ENCODE measurements at places on chromosomes 6 and 20.

DNA sequence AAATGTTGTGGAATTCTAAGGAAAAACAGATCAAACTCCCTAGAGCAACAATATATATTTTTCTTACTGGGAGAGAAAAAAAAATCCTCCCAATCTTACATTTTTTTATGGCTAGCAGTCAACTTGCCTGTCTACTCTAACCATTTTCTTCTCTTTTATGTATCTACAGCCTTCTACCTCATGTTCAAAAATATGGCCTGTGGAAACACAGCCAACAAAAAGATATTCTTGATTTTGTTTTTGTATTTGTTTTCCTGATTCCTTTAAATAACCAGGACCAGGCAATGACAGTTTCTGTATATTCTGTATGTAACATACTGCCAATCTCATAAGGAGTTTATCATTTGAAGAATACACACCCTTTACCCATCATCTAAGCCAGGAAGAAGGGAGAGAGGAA is 13.0 kb upstream of the SLC16A10 start:
- DNase-seq, result no peak

- DNase-seq, result peak; percentile 59
Measured at GRCh38 chr20:49186535-49187329, 1.4 kb downstream of the STAU1 start.

GRCh38 chr20:53869466-53870258 is 200.7 kb downstream of the BCAS1 start:
- DNase-seq, result peak; percentile 91

- no peak for DNase-seq
Measured at GRCh38 chr6:15796844-15797243, 134.0 kb upstream of the DTNBP1 start.

- DNase-seq, result peak; percentile 20
Measured at GRCh38 chr6:44073612-44074438, 53.4 kb downstream of the MRPL14 start.

DNA sequence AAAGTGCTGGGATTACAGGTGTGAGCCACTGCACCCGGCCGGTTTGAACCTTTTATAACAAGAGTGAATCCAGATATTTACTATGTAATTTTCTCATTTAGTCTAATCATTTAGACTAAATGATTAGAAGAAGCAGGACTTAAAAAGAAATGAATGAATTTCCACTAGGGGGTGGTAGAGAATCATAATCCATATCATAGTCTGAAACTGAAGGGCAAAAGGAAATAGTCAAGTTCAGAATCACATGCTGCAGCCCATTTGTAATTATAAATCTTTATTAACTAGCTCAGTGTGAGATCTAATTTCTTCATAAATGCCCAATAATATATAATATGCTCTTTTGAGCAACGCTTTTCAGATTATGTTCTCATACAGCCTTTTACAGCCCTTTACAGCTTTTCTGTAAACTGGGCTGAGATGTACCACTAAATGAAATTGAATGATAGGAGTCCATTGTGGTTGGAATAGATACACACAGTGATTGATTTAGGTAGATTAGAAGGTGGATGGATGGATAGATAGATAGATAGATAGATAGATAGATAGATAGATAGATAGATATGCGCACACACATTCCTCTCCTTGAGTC is 31.8 kb downstream of the PSMB9 start:
- DNase-seq, result peak; percentile 72

GRCh38 chr6:135514706-135515105 is 17.2 kb upstream of the AHI1 start:
- no peak for DNase-seq

DNA sequence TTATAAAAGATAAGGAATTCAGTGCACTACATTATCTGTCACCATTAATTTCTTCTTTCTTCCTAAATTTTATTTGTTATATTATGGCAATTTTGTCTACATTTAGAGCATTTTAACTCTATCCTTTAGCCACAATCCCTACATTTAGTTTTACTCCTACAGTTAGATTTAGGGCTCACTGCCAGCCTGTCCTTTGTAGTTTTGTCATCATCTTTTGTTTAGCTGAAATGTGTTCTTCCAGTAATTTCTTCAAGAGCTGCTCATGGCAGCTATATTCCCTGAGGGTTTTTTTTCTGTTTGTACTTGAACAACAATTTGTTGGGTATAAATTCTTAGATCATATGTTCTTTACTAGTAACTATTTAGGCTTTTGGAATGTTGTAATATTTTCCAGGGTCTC is 72.7 kb upstream of the B3GAT2 start:
- no peak for DNase-seq

DNA sequence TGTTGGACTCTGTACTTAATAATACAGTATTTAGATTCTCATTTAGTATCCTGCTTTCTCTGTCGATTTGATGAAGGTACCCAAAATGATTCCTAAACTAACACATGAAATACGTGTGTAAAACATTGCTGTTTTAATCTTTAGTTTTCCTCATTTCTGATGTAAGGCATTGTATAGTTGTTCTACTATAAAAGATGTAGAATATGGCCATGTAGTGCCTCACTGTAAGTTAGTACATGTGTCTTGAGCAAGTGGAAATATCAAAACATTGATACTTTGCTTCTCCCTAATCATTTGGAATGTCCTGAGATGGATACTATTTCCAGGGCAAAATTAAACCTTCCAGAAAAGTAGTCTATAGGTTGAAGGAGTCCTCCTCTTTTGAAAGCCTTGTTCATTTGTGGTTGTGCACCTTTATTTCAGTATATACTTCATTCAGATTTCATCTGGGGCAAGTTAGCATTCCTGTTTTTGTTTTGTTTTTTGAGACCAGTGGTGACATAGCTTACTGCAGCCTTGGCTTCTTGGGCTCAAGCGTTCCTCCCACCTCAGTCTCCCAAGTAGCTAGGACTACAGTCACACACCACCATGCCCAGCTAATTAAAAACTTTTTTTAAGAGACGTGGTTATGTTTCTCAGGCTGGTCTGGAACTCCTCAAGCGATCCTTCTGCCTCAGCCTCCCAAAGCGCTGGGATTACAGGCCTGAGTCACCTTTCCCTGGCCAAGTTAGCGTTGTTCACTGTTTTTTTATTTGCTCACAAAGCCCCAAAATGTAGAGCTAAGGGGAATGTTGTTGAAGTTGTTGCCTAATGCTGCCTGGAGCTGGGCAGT is 11.6 kb downstream of the SRSF3 start:
- no peak for DNase-seq

DNA sequence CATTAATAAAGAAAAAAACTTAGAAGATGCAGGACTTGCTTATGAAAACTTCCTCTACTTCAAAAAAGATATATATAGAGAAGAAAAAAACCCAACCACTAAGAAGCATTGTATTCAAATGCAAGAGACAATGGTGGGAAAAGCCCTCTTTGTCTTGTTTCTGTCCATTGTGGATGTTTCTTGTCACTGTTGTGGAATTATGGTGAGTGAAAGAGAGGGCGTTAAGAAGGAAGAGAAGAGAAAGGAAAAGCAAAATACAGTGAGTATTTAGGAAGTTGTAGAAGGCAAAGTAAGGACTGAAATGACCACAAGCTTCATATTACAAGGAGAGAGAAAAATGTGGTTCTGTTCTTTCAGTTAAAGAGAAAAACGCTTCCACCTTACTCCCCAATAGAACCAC is 14.1 kb upstream of the THBD start:
- no peak for DNase-seq

DNA sequence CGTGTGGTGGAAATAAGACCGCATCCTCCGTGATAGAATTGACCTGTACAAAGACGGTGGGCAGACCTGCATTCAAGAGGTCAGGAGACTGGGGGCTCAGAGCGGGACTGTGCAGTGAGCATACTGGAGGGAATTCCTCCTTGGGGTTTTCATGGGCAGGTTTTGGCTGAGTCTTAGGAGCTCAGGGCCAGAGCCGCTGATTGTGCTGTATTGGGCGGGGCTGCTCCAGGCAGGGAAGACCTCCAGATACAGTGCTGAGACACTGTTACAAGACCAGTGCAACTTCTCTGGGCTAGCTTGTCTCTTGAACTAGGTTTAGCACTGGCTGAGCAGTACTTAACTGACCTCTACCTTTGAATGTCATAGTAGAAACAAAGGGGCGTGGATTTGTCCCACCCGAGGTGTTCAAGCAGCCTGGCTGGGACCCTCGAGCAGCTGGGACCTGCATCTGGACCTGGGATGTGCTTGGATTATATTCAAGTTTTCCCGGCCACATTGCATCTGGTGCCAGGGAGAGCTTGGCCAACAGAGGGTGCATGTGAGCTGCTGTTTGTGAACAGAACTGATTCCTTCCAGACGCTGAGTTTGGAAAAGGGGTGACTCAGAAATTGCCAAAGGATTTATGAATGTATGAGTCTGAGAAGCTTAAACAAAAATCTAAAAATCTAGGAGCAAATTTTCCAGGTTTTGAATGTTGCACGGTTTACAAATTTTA is 33.4 kb upstream of the SLC22A1 start:
- DNase-seq, result no peak

- DNase-seq, result no peak
Measured at GRCh38 chr6:132466952-132467351, 46.0 kb downstream of the STX7 start.

DNA sequence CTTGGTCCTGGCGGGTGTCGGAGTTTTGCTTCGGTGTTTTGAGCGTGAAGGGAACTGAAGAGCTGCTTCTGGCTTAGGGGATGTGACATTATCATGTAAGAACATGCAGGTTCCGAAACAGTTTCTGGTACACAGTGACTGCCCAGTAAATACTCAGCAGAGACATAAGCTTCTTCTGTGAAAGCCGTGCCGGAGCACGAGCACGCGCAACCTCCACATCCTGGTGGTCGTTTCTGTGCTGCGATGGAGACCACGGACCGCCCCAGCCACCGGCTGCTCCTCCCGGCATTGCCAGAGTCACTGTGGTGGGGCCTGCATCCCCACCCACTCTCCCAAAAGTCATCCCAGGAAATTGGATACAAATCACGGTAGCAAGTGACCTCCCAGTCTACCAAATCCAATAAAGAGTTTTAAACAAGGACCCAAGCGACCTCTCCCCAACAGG is 18.7 kb downstream of the KIF25 start:
- no peak for DNase-seq

DNA sequence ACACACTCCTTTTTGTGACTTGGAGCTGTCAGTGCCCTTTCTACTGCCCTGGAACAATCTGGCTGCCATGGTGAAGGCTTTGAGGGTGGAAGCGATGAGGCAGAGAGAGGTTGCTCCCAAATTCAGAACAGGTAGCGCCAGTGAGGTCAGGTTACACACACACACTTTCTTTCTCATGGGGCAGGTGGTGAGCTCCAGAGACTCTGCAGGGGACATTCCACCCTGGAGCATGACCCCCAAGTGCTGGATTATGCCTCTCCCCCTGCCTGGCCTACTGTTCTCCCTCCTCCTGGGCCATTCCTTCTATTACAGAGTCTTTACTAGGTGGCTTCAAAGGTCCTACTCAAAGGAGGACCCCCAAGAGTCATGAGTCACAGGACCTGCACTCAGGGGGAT is 98.0 kb downstream of the EYA2 start:
- DNase-seq, result no peak

GRCh38 chr6:35223396-35223795 is 9.6 kb downstream of the SCUBE3 start:
- DNase-seq, result no peak

DNA sequence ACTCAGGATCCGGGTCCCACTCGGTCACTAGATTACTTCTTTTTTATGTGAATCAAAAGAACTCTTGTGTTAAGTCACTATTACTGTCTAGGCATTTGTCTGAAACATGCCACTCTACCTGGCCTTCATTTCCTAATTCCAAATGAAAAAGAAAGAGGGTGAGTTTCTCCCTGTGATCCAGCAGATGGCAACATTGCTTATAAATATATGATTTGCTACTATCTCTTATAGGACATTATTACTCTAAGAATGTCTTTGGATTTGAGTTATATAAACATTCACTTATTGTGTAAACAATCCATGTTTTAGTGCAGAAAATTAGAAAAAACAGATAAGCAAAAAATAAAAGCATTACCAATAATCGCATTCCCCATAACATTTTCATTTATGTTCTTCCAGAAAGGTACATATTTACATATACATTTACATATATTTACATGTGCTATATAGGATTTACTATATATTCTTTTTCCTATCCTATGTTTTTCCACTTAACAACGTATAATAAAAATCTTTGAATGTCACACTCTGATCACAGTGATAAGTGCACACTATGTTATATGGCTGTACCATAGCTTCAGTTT is 66.9 kb downstream of the FAXC start:
- DNase-seq, result peak; percentile 15

DNA sequence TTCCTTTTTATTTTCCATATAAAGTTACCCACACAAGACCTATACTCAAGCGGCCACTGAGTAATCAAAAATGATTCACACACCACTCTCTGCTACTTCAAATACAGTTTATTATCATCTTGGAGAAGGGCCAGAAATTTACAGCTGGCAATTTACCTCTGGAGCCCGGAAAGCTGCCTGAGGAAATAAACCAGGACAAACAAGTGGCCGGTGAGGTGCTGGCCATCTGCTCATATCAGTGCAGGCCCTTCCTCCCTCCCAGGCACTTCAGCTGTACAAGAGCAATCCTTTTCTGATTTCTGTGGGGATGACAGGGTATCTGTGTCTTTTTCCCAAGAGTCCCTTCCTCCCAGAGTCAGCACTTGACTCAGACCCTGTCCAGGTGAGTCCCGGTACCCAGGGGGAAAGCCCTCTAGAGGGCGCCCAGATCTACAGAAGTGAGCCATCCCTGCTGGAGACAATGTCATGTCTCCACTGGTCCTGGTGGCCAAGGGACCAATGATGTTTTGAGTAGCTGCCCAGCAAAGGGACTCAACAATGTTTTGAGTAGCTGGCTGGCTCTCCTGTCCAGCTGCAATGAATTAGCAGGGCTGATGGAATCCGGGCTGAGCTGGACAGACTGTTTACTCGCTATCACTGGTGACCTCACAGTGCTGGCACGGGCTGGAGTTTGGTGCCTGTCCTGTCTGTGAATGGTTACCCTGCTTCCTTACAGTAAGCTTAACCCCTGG is 23.6 kb downstream of the LRP11 start:
- DNase-seq, result peak; percentile 23

DNA sequence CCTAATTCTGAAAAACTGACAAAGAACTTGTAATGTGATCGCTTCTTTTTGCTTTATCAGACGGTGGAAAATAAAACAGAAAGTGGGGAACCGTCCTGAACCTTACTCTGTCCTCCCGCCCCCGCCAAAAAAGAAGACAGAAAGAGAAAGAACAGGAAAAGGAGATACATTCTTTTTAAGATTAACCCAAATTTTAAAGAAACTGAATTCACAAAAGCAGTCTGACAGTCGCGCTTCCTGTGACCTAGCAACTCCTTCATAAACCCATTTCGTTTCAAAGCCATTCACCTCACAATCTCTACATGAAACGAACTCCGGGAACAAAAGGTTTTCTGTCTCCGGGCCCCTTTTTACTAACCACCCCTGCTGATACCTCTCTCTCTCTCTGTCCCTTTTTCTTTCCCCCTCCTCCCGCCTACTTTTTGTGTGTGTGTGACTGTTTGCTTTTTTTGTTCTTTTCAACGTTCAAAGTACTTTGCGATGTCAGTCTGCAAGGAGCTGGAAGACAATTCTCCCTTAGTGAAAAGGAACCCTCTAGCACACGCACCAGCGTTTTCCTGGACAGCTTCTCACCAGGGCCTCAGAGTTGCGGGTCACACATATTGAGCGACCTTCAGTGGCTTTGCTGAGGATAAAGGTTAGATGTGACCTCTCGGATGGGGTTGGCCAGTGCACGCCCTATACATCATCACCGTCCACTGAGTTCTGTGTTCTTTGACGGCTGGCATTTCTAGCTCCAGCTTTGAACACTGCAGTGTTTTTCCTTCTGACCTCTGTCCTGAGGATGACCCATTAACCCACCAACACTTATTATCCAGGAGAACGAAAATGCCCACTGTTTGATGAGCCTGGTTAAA is 530 bp upstream of the NEDD9 start:
- DNase-seq, result peak; percentile 38
